ENCODE measurements at places on chromosomes 5 and 9.
A peak's percentile ranks its signal among the peaks of the same experiment; 100 is the strongest.

DNA sequence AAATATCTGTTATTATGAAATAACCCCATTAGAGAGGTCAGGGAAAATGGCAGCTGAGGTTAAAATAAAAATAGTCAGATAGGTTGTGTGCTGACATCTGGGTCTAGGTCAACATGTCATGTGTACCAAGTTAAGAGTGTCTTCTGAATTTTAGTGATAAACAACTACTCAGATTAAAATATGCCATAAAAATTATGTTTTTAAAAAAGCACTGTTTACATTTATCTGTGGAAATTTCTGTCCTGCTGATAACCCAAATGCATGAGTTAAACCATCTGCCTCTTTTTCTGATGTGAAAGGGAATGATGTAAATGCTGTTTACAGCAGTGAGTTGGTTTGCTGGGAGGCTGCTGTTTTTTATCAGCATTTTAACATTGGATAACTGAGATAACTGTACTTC, 361.2 kb upstream of the TARS1 start:
- DNase-seq = no peak

DNA sequence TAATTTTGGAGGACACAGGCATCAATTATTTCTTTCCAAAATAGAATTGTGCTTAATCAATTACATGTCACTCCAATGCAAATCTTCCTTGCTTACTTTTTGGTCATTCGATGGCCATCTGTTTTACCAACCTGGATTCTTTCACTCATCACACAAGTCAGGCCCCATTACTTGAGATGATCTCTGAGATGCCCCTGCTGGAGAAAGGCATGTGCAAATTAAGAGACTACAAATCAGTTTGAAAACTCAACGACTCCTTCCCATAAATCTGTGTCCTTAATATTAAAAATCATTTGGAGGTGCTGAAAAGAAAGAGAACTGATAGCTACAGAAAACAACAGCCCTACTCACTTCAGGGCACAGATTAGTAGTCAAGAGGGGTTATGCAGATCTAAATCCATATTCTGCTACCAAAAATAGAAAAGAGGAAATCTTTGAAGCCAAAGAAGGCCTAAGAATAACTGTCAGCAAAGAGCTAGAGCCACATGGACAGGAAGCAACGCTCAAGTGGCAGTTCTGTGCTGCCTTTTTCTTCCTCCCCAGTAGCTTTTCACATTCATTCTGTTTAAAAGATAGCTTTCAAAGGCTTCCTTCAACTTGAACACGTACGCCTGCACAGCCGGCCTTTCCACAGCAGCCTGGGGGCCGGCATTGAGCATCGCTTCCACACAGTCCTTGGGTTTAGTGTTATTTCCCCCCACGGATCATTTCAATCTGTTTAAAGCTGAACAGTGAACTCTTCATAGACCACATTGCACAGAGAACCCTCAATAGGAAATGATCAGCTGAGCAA, 79.3 kb upstream of the MAP3K1 start:
- DNase-seq = no peak

- peak; percentile 83 for DNase-seq
Measured at GRCh38 chr5:82694711-82695285, 382.4 kb downstream of the TMEM167A start.

DNA sequence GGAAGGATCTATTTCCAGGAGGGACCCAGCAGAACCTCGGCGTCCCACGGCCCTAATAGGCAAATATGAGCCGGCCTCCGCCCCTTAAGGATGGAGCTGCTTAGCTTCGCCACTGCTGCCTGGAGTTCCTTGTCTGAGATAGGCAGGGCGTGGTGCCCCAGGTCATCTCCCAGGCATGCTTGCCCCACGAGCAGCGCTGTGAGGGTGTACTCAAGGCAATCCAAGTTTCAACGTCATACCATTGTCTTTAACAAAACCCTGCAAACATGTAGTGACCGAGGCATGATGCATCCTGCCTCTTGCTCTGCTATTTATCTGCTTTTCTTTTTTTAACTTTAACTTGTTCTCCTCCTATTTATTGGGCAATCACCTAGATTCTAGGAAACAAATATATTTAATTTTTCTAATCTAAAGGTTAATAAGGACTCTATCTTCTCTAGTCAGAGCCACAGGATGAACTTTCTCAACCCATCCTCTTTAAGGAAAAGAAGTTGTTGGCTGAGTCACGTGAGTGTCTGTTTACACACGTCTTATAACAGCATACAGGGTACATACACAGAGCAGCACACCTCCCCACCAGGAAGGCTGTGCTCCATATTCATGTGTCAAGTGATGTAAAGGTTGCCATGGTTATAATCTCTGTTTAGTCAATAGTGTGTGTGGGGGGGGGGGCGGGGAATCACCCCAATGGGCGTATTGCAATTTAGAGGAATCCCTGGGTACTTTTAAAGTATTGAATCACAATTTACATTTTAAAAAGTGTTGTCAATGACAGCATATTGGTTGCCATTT, 27.3 kb upstream of the ZSWIM6 start:
- DNase-seq = no peak

GRCh38 chr5:94498199-94498598, 120.2 kb downstream of the KIAA0825 start:
- DNase-seq = no peak

DNA sequence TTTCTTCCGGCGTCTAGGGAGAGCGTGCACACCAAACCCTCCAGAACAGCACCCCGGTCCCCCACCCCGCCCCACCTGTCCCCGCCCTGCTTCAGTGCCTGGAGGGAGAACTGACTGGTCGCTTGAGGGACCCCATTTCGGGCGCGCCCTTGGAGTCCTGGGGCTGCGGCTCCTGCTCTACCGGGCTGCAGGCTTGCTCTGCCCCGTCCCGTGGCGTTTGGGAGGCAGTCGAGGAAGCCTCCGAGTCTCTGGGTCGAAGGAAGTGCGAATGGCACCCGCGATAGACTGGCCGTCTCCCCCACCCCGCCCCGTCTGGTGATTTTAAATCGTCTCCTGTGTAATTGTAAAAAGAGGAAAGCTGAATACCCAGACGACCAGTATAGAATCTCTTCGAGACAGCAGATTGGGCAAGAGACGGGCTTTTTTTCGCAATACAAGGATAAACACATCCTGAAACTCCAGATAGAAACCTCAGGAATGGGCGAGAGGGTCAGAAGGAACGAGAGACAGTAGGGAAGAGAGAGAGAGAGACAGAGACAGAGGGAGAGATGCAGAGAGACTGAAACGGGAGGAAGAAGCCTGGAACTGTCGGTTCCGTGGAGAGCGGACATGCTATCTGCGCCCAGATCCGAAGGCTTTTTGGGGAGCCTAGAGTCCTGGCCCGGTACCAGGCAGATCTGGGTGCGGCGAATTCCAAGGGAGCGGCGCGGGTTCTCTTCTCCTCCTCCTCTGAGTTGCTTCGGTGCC, 9.9 kb downstream of the PRDM6 start:
- no peak for DNase-seq

DNA sequence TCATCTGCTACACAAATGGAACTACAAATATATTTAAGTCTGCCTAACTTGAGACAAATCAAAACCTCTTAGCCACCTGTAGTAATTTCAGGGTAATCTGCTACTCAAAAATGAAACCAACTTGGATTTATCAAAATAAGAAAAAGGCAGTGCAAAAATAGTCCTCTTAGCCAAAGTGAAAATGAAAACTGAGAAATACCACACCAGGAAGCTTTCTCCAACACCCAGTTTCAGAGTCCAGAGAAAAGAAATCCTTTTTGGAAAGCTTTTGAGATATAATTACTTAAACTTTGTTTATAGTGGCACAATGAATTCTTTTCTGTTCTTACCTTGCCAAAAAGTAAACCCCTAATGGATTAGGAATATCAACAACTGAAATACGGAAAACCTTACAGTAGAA, 990.4 kb downstream of the EFNA5 start:
- no peak for DNase-seq

DNA sequence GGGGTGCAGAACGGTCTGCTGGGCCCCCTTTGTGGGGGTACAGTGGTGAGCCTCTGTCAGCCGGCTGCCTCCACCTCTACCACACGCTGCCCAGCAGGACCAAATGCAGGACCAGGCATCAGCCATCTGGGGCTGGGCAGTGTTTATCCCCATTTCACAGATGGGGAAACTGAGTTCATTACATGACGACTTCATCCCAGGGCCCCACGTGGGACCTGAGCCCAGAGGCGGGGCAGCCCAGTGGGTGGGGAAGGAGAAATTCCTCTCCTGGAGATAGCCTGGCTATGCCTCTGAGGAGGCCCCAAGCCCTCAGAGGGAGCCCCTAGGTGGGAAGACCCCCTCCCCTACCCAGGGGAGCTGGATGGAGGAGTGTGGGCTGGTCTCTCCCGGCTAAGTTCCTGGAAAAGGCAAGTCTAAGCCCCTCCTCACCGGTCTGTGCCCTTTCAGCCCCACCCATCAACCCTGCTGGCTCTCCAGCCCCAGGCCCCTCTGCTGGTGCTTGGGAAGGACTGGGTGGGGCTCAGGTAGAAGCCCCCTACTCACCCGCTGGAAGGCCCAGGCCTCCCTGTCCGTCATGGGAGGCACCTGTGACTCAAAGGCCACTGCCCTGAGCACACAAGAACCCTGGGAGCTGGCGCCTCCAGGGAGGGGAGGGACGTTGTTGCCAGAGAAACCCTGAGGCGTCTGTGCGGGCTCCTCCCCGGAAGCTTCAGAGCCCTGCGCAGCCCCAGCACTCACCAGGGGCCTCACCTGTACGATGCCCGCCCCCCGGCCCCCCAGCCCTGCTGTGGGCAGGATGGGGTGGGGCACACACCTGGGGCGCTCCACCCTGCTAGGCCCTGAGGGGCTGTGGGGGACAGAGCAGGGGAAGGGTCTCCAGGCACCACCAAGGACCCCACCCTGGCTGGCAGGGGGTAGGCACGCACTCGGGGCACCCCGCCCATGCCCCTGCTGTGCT, 7.4 kb upstream of the CCDC187 start:
- DNase-seq = no peak

- no peak for DNase-seq
Measured at GRCh38 chr5:122126756-122127321, 2.5 kb upstream of the ZNF474 start.

- DNase-seq = no peak
Measured at GRCh38 chr9:135980926-135981630, 19.9 kb upstream of the UBAC1 start.

GRCh38 chr9:123081824-123082223, 48.4 kb downstream of the GPR21 start:
- DNase-seq = peak; percentile 52

DNA sequence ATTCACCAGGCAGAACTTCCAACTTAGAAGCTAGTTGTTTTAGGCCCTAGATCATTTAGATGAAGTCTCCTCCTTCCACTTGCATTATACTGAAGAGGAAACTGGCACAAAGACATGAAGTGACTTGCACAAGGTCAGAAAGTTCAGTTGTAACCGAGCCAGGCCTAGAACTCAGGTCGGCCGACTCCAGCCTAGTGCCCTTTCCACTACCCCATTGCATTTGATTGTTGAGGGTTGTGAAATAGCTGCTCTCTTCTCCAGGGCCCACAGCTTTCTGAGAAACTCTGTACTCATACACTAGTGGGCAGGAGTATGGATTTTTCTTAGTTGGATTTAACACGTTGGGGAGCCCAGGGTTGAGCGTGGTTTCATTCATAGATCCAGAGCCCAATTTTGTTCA, 5.6 kb downstream of the ZNF462 start:
- DNase-seq = no peak

- no peak for DNase-seq
Measured at GRCh38 chr5:157292599-157292998, 26.7 kb downstream of the CYFIP2 start.

GRCh38 chr5:142587354-142587965, 98.4 kb downstream of the FGF1 start:
- DNase-seq = no peak

DNA sequence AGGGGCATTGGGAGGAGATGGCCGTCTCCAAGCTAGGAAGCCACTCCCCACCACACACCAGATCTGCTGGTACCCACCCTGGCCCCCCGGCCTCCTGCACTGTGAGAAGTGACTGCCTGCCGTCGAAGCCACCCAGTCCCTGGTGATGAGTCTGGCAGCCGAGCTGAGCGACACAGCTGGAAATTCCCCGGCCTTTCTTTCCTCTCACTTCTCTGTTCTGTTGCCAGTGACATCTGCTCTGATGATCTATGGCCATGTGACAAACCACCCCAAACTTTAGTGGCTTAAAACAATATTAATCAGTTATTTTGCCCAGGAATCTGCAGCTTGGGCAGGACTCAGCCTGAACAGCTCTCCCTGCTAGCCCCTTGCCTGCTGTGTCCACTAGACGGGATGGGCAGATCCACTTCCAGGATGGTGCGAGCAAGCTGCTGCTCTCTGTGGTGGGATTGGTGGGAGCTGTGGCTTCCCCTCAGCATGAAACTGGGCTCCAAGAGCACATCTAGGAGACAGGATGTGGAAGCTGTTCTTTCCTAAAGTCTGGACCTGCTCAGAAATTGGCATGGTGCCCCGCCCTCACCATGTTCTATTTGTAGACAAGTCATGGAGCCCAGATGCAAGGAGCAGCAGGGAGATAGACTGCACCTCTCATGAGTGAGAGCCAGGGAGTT, 211.2 kb downstream of the GADD45G start:
- no peak for DNase-seq

- no peak for DNase-seq
Measured at GRCh38 chr9:92147852-92148180, 32.6 kb upstream of the SPTLC1 start.

- no peak for DNase-seq
Measured at GRCh38 chr9:95266649-95267048, 50.9 kb downstream of the FANCC start.

- DNase-seq = no peak
Measured at GRCh38 chr9:8555762-8556500, 756.4 kb upstream of the DMAC1 start.

- DNase-seq = peak; percentile 29
Measured at GRCh38 chr5:60161340-60161934, 267.9 kb upstream of the PDE4D start.

GRCh38 chr9:2506321-2506720, 115.3 kb upstream of the VLDLR start:
- no peak for DNase-seq

GRCh38 chr9:134676361-134676760, 34.8 kb downstream of the COL5A1 start:
- no peak for DNase-seq

GRCh38 chr5:122099060-122099790, 21.2 kb upstream of the LOX start:
- DNase-seq = no peak

DNA sequence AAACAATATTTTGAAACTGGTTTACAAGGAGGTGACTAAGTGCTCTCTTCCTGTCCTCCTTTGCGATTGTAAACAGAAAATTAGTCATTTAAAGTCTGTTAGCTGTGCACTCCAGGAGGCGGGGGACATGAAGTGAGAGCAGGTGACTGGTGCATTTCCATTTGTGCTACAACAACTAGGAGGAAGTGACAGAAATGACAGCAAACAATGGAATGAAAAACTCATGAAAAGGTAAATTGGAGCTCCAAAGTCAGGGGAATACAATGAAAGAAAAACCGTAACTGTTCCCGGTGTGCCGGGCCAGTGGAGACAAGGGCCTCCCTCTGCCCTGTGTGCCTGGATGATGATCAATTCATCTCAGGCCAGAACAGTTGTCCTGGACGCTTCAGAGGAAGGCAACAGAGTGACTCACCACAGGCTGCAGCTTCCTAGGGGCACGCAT, 439.9 kb downstream of the GADD45G start:
- DNase-seq = no peak

GRCh38 chr5:137344021-137344420, 155.1 kb downstream of the SPOCK1 start:
- DNase-seq = no peak

All from D341Med (cell line).